ENCODE measurements at places on chromosomes 4 and X. TPM values are rescaled to one million over a fixed set of nuclear protein-coding genes. Genes with fewer than 3 reads are reported as not detected.

POLN gene
- 2.0 TPM for total RNA-seq

ZNF630 gene
- total RNA-seq, result 3.7 TPM

PCDH7 gene
- 59.9 TPM for total RNA-seq

GRCh38 chrX:115183980-115184379, 5.2 kb upstream of the RBMXL3 start:
- no peaks in the 10 kb centered on the region for H3K4me1 ChIP-seq
- no peak overlapping the region for H3K4me3 ChIP-seq
- H3K36me3 ChIP-seq, result no peaks in the 10 kb centered on the region

DNA sequence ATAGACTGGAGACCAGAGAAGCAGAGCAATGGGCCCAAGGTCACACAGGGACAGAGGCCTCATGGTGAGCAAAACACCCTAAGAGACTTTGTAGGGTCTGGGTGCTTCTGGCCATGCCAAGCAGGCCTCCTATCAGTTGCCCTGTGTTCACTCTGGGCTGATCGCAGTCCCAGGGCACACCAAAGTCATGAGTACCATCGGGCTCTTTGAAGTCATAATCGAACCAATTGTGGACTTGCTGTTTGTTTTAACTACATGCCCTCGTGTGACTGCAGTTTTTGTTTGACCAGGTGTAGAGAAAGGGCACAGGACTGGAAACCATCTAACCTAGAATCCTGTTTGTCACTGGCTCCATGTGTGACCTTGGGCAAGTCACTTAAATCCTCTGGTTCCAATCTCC, 172.5 kb upstream of the CPEB2 start:
- H3K36me3 ChIP-seq, result no peaks in the 10 kb centered on the region
- no peak overlapping the region for H3K27ac ChIP-seq
- H3K4me1 ChIP-seq, result no peaks in the 10 kb centered on the region
- H3K4me3 ChIP-seq, result no peak overlapping the region
- no peaks in the 10 kb centered on the region for H3K27me3 ChIP-seq

- peaks cover 4% of the 10 kb centered on the region for H3K4me1 ChIP-seq
- H3K27ac ChIP-seq, result peak overlapping the region; percentile 20
- peak; percentile 7 for DNase-seq
- no peak overlapping the region for H3K4me3 ChIP-seq
- no peaks in the 10 kb centered on the region for H3K27me3 ChIP-seq
- H3K36me3 ChIP-seq, result no peaks in the 10 kb centered on the region
These were observed 49.4 kb downstream of the RPS6KA3 start for GRCh38 chrX:20217271-20217670.

GRCh38 chr4:88320780-88321373, 36.5 kb upstream of the PPM1K start:
- H3K4me1 ChIP-seq, result no peaks in the 10 kb centered on the region
- H3K4me3 ChIP-seq, result no peak overlapping the region
- H3K36me3 ChIP-seq, result no peaks in the 10 kb centered on the region
- no peak for DNase-seq

DNA sequence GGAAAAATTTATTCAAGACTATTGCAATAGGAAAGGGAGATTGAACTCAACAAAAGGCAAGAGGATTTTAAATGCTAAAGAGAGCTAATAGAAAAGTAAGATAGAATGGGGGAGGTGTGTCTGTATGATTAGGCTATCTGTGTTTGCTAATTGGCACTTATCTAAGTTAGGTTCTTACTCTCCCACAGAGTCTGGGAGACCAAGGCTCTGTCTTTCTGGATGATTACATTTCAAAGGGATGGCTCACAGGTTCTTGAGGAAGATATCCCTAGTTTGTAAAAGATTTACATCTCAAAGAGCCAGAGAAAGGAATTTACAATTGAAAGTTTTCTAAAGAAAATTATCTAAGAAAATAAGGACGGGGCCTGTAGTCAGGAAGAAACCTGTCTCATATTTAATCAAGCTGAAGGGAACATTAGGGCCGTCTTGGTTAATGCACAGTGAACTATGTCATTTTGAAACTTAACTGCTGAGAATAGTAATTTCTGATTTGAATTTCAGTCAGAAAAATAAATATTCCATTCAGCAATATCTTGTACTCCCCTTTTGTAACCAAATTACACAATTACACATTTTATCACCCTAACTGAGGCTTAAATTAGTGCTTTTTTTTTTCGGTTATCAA, 75.8 kb downstream of the MAGEB10 start:
- no peak overlapping the region for H3K4me3 ChIP-seq
- H3K27me3 ChIP-seq, result no peaks in the 10 kb centered on the region
- no peak overlapping the region for H3K27ac ChIP-seq

- H3K27me3 ChIP-seq, result no peaks in the 10 kb centered on the region
- H3K4me1 ChIP-seq, result peaks cover 11% of the 10 kb centered on the region
- no peaks in the 10 kb centered on the region for H3K36me3 ChIP-seq
These were observed 6.0 kb downstream of the SMAD1 start for GRCh38 chr4:145487631-145488030.

DNA sequence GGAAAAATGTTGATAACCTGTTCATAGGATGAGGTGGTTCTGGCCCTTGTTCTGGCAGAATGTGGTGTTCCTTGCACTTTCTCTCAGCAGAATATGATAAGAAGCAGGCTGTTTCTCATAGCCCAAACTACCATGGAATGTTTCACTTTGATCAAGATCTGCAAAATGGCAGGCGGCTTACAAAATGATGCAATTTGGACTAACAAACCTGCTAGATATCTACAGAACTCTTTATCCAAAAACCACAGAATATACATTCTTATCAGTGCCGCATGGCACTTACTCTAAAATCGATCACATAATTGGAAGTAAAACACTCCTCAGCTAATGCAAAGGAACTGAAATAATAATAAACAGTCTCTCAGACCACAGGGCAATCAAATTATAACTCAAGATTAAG, 55.9 kb upstream of the ABCB7 start:
- H3K36me3 ChIP-seq, result no peaks in the 10 kb centered on the region
- no peaks in the 10 kb centered on the region for H3K27me3 ChIP-seq
- H3K4me3 ChIP-seq, result no peak overlapping the region

DNA sequence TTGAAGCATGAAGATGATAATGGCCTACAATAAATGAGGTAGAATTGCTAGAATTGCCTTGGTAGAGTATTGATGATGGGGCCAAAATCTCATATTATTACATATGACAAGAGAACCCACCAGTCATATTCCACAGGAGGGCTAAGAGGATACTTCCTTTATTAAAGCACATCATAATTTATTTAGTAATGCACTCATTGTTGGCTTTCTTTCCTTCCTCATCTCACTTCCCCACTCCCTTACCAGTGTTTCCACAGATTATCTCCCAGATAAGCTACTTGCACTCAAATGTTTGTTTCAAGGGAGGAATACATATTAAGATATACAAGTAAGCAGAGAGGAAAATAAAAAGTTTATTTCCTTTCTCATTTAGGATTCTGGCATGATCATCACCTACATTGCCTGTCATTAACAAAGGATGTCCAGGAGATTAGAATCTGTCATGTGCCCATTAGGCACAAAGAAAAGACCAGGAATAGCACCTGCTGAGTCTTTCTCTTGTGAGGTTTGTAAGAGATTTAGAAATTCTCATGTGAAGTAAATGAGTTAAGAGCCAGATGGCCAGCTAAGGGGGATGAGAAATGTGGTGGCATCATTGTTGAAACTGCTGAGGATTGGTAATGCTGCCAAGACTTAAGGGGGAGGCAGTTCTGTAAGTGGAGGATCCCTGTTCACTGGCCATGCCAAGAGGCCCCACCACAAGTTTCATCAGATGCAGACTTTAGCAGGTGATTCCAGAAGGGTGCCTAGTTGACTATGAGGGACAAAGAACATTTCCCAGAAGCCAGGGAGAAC, 52.4 kb upstream of the PRDM8 start:
- H3K4me3 ChIP-seq, result no peak overlapping the region
- no peak overlapping the region for H3K27ac ChIP-seq
- H3K4me1 ChIP-seq, result no peaks in the 10 kb centered on the region
- H3K36me3 ChIP-seq, result no peaks in the 10 kb centered on the region
- DNase-seq, result no peak

DNA sequence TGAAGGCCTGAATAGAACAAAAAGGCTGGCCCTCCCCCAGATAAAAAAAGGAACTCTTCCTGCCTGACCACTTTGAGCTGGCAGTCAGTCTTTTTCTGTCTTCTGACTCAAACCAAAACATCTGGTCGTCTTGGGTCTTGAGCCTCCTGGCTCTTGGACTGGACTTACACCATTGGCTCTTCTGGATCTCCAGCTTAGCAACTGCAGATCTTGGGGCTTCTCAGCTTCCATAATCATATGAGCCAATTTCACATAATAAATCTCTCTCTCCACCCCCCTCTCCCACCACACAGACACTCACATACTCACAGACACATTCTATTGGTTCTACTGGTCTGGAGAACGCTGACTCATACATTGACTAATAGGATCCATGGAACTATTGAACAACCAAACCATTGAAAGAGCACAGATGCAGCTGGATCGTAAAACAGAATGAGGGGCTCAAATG, 15.6 kb upstream of the CWH43 start:
- no peaks in the 10 kb centered on the region for H3K4me1 ChIP-seq
- no peak for DNase-seq
- H3K27ac ChIP-seq, result no peak overlapping the region

- no peaks in the 10 kb centered on the region for H3K27me3 ChIP-seq
- peak within 1 kb of the TSS; percentile 75 for H3K27ac ChIP-seq
- DNase-seq, result peak; percentile 52
These were observed at the start of gene GPR173 for GRCh38 chrX:53048169-53049126. Gene GPR173 (plus strand): TSS chrX:53048789. CDS start chrX:53076622, 27,833 bp downstream.

- H3K36me3 ChIP-seq, result no peaks in the 10 kb centered on the region
- DNase-seq, result no peak
- no peak overlapping the region for H3K27ac ChIP-seq
- no peaks in the 10 kb centered on the region for H3K4me1 ChIP-seq
- H3K27me3 ChIP-seq, result no peaks in the 10 kb centered on the region
These were observed 231.7 kb upstream of the TAPT1 start for GRCh38 chr4:16457944-16458343.

- H3K4me3 ChIP-seq, result no peak overlapping the region
- DNase-seq, result no peak
- H3K27ac ChIP-seq, result no peak overlapping the region
- no peaks in the 10 kb centered on the region for H3K27me3 ChIP-seq
- no peaks in the 10 kb centered on the region for H3K4me1 ChIP-seq
These were observed 504.5 kb downstream of the TLL1 start for GRCh38 chr4:166377578-166377977.

- no peaks in the 10 kb centered on the region for H3K36me3 ChIP-seq
- no peaks in the 10 kb centered on the region for H3K27me3 ChIP-seq
- H3K4me3 ChIP-seq, result no peak overlapping the region
- no peak for DNase-seq
- no peaks in the 10 kb centered on the region for H3K4me1 ChIP-seq
- H3K27ac ChIP-seq, result no peak overlapping the region
These were observed 466.1 kb downstream of the IQCM start for GRCh38 chr4:149349541-149349940.
